ENCODE measurements at places on chromosomes 12 and 14.

- no peak for DNase-seq
Observed at GRCh38 chr12:5963515-5963914, 18.5 kb upstream of the ANO2 start.

DNA sequence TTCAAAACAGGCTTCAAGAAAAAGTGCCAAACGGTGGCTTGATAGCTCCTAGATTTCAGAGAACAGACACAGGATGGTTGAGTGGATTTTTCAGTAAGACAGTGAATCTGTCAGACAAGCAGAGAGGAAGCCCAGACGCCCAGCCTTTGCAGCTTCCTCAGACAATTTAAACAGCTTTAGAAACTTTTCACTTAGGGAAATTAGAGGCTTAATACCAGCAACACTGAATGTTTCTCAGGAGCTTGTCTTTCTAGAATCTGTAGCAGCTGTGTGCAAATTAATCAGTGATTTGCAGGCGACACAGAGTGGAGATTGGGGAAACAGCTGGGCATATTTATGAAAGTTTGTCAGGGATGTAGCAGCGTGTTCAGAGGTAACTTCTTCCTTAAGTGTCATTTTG is 362.1 kb downstream of the GALC start:
- DNase-seq, result no peak

DNA sequence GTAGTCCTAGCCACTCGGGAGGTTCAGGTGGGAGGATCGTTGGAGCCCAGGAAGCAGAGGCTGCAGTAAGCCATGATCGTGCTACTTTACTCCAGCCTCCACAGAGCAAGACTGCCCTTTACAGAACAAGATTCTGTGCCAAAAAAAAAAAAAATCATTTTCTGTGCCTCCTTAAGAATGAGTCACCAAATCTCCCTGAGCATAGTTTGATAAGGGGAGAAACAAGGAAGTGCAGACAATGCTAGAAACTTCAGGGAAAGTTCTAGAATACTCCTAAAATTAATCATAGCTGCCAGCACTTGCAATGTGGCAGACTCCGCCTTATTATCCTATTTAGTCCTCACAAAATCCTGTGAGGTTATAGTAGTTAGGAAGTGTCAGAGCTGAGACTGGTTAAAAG is 74.5 kb downstream of the KCNK10 start:
- no peak for DNase-seq

DNA sequence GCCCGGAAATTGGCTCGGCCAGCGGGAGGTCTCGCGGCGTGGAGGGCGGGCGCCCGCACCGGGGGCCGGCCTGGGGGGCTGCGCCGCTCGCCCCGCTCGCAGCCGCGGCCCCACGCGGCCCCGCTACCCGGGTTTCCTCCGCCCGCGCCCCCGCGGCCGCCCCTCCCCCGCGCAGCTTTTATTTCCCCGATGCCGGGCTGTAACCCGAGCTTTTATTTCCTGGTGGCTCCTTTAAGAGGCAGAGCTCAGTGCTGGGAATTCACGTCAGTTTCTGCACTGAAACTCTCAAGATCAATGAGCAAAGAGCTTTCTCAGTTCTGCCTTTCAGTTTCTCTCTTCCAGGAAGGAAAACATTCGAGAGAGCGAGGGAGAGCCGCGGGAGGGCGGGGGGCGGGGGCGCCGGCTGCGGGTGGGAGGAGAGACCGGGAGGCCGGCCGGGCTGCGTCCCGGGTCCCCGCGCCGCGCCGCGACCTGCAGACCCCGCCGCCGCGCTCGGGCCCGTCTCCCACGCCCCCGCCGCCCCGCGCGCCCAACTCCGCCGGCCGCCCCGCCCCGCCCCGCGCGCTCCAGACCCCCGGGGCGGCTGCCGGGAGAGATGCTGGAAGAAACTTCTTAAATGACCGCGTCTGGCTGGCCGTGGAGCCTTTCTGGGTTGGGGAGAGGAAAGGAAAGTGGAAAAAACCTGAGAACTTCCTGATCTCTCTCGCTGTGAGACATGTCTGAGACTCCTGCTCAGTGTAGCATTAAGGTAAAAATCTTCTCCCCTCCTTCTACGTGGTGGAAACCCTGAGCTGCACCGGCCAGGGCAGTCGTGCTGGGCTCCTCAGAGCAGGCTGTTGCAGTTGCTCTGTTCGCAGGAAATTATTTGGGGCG is at the start of gene ETV6:
Gene ETV6, plus strand, starts transcription at position 262 of the 873 bp plus-strand sequence. Its CDS starts 454 bp downstream, at position 716.
- DNase-seq, result peak; percentile 89

DNA sequence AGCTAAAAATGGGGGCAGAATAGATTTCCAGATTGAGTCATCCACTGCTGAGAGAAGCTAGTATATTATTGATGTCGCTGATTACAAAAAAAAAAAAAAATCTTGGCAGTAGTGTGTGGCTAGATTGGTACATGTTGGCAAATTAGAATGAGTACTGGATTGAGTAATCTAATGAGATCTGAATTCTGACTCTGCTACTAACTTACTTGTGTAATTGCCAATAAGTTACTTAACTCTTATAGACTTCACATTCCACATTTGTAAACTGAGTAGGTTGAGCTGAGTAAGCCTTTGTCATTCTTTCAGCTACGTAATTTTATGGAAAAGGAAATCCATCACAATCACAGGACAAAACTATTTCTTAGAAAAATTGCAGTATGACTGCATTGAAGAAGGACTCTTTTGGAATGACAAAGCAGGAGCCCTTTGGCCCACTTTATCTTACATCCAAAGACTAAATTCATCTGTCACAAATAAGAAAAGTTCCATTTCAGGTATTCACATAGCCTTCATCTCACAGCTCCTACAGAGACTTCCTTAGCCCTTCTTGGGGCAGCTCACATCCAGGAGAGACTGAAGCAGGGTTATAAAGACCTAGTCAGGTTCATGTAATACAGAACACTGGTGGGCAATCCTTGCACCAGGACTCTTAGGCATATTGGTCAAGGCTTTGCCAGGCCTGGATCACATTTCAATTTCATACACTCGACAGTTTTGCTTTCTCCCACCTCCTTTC is 197.3 kb upstream of the CPNE8 start:
- DNase-seq, result peak; percentile 0

GRCh38 chr14:96016501-96017160 is 22.5 kb upstream of the C14orf132 start:
- DNase-seq, result no peak

DNA sequence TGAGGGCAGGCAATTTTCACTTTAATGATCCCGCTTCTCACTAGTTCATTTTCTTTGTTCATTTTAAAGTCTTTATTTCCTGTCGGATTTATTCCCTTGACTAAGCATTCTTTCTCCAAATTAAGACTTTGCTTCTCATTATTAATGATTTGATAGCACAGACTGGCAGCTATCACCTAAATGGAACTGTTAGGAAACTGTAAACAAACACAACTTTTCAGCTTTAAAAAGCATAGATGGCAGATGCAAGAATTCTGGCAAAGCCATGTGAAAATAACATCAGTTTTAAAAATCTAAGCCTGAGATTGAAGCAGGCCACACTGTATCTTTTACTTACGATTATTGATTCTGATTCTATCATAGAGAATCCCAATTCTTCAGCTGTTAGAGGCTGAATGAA is 111.4 kb downstream of the GARIN6 start:
- DNase-seq, result no peak

DNA sequence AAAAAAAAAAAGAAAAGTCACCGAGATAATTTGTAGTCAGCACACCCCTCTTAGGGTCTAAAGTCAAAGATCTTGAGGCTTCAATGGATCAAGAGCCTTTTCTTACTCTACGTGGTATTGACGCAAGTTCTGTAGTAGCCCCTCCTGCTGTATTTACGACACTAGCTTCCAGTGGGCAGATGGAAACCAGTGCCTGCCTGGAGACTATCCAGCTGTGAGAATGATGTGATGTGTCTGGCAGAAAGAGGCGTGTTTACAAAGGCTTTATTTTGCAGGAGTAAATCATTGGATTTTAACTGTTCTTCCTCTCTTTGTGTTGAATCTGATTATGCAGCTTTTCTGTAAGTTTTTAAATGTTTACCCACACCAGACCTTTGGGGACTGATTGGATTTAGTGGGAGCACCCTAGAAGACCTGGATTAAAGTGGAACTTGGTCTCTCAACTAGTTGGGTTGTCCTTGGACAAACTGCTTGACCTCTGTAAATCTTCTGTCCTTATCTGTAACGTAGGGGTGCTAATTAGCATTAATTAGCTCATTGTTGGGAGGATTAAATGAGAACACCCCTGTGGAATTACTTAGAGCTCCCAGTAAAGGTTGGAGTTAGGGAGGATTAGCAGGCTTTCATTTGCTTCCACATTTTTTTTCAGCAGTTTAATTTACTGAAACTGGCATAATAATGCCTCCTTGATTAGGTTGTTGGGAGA is 72.4 kb downstream of the RASSF3 start:
- no peak for DNase-seq

DNA sequence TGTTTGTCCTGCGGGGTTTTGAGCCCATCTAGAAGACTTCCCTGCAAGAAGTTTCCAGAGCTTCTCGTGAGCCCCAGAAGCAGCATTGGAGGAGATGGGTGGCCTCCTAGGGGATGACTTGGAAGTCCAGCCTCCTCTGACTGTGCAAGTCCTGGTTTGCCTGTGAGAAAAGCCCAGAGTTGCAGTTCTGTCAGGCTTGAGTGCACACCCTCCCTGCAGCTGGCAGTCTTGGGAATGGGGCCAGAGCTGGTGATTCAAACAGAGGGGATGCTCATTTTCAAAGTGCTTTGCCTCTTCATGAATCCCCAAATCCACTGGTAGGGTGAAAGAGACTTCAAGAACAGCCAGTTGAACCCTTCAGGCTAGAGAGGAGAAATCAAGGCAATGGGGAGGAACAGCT is 3.9 kb upstream of the PPP1R1A start:
- no peak for DNase-seq

GRCh38 chr14:61515436-61516117 is 179.7 kb upstream of the HIF1A start:
- DNase-seq, result no peak

- DNase-seq, result no peak
Observed at GRCh38 chr14:59017285-59017965, 171.0 kb upstream of the DAAM1 start.

- peak; percentile 71 for DNase-seq
Observed at GRCh38 chr14:36604757-36605505, 22.5 kb upstream of the NKX2-8 start.

DNA sequence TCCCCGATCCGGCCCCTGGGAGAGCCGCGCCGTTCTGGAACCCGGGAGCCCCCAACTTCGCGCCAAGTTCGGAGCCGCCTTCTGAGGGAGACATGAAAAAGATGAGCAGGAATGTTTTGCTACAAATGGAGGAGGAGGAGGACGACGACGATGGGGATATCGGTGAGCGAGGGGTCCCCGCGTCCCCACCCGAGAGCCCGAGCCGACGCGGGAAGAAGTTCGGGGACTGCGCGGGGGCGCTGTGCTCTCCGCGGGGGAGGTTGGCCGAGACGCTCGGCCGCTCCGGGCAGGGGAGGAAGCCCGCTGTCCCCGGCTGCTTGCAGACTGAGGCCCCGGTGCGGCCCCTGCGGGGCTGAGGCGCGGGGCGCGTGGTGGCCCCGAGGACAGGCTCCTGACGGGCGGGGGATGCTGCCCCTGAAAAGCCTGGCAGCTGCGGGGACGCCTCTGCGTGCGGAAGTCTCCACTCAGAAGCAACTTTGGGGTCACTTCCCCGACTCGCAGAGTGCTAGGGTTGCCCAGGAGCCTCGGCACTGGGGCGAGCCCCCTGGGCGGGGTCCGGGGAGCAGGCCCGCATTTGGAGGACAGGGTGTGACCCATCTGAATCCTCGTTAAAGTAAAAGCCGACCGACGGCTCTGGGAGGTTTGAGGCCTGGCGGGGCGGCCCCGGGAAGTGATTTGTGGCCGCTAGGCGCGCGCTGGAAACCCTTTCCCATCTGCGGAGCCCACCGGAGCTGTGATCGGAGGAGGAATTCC is 511 bp downstream of the ANO6 start:
- DNase-seq, result peak; percentile 72

- no peak for DNase-seq
Observed at GRCh38 chr12:110845339-110845682, 1.5 kb upstream of the CCDC63 start.

DNA sequence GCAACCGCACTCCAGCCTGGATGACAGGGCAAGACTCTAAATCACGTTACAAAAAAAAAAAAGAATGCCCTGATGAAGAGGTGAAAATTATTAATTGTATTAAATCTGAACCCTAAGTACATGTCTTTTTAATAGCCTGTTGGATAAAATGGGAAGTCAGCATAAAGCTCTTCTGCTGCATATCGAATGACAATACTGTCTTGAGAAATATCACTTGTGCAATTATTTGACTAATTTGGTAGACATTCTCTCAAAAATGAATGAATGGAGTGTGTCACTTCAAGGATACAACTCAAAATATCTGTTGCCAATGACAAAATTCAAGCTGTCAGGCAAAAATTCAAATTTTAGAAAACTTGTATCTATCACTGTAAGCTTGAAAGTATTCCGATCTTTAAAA is 38.9 kb downstream of the DNAI7 start:
- DNase-seq, result no peak

GRCh38 chr14:25484235-25484634 is 434.3 kb upstream of the STXBP6 start:
- DNase-seq, result no peak

DNA sequence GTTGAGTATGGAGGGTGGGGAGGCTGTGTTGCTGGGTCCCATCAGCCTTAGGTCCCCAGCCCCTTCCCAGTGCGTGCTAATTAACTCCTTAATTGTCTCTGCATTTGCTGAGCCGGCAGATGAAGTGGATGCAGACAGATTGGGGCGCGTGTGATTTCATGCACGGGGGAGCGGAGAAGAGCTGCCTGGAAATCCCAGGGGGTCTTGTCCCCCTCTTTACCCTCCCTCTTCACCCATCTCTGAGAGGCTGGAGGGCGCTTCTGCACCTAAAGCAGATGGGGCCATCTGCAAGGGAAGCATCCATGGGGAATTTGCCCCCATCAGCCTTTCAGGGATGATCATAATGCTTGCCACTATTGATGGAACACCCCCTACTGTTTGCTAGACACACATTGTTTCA is 4.4 kb upstream of the ASIC1 start:
- no peak for DNase-seq

DNA sequence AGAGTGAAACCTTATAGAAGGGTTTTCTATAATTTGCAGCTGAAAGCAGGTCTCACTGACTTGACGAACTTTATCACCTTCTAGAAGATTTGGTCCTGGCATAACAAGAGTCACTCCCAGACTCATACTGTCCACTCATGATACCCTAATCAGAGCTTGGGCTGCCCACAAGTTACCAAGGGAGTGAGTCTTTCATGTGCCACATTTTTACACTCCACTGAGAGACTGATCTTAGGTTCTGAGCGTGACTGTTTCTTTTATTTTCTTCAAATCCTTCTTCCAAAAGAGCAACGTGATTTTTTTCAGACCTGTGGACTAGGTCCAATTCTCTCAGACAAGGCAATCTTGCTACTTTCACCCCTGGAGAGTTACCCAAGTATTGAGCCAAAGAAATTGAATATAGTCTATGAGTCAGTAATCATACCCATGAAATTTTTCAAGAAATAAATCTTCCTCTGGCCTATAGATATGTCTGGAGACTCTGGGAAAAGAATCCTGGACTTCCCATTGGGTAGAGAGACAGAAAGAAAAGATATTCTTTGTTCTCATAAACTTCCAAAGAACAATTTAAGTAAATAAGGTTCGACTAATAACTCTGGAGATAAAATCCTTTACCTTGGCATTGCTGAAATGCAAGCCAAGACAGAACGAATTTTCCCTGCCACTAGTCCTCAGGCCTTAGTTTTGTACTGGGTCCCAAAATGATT is 26.9 kb downstream of the SIX1 start:
- DNase-seq, result no peak

- DNase-seq, result peak; percentile 97
Observed at GRCh38 chr12:6280053-6280469, 30.4 kb upstream of the PLEKHG6 start.

GRCh38 chr14:57961786-57962060 is 95.8 kb upstream of the SLC35F4 start:
- DNase-seq, result no peak

Measured in ELR (cell line).